ENCODE measurements at places on chromosomes 12 and 14.
A peak's percentile ranks its signal among the peaks of the same experiment; 100 is the strongest.

DNA sequence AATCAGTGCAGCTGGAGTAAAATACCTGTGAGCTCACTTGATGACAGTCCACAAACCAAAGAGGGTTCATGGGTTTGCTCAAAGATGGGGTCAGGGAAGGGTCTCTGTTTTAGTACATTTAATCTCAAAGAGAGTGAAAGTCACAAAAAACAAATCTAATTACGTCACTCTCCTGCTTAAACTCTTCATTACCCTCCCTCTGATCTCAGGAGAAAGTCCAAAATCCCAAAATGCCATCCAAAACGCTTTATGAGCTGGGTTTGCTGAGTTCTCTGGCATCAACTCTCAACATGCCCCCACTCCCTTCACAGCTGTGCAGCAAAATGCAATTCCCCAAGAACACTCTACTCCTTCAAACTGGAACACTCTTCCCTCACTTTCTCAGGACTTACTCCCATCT is 40.4 kb upstream of the LGR5 start:
- DNase-seq: no peak

GRCh38 chr12:14410177-14410576 is 44.7 kb downstream of the ATF7IP start:
- DNase-seq: no peak

DNA sequence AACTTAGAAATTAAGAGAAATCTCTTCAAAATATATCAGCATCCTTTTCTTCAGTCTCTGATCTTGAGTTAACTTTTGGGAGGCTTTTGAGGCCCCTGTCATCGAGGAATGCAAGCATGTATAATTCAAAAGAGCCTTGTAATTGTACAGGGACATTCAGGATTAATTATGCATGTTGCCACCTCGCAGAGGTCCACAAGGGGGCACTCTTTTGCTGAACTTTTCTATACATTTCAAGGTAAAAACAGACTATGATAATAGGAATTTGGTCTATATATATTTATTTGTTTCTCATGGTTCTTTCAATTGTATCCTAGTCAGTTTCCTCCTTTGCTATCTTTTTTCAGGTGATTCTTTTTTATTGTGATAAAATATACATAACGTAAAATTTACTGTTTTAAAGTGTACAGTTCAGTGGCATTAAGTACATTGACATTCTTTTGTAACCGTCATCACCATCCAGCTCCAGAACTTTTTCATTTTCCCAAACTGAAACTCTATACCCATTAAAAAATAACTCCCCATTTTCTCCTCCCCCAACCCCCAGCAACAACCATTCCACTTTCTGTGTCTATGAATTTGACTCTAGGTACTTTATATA is 47.0 kb upstream of the SLC2A13 start:
- peak; percentile 62 for DNase-seq

GRCh38 chr14:96627386-96627785 is 125.2 kb downstream of the PAPOLA start:
- DNase-seq: no peak

DNA sequence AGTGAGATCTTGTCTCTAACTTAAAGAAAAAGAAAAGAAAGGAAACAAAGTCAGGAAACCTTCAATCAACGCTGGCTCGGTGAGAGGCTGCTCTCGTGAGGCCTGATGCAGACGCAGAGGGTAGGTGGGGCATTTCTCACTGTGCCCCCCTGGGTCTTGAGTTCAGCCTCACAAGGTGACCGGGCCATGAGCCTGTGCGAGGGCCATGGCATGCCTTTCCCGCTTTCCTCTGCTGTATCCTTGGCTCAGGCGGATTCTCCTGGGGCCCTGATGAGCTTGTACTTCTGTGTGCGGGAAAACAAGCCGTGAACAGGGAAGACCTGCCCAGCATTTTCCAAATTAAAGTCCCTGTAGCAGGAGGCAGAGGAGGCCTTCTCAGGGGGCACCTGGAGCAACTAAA is 20.2 kb downstream of the ADGRD1 start:
- DNase-seq: no peak

GRCh38 chr12:45725631-45726602 is 3.6 kb upstream of the ARID2 start:
- peak; percentile 42 for DNase-seq

DNA sequence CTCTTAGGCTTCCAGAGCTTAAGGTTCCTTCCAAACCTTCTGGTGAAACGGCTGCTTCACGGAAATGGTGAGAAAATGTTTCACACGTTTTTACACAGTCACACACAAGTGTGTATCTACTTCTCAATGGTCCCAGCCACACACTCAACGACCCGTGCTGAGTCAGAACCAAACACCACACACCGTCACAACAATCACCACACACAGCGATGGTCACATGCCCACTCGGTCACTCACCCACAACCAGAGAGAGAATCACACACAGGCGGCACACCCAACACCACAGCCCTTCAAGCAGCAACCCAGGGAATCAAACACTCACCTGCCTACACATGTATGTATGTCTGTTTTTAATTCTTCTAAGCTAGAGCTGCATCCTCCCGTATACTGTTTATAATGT is 12.6 kb upstream of the PLEKHD1 start:
- DNase-seq: no peak

DNA sequence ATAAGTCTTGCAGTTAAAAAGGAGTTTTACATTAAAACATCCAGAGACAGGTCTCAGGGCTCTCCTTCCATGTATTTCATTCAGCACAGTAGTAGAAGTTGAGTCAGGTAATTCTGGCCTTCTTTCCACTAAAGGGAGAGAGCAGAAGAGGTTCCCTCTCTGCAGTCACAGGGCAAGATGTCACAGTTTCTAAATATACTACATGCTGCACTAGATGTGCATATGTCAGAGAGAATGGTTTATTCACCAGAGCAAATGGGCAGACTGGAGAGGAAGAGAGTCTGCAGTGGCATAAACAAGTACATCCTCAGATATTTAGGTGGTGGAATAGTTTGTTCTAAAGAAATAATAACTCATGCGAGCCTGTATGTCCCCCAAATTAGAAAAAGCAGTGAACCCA is 132.0 kb downstream of the KICS2 start:
- no peak for DNase-seq

DNA sequence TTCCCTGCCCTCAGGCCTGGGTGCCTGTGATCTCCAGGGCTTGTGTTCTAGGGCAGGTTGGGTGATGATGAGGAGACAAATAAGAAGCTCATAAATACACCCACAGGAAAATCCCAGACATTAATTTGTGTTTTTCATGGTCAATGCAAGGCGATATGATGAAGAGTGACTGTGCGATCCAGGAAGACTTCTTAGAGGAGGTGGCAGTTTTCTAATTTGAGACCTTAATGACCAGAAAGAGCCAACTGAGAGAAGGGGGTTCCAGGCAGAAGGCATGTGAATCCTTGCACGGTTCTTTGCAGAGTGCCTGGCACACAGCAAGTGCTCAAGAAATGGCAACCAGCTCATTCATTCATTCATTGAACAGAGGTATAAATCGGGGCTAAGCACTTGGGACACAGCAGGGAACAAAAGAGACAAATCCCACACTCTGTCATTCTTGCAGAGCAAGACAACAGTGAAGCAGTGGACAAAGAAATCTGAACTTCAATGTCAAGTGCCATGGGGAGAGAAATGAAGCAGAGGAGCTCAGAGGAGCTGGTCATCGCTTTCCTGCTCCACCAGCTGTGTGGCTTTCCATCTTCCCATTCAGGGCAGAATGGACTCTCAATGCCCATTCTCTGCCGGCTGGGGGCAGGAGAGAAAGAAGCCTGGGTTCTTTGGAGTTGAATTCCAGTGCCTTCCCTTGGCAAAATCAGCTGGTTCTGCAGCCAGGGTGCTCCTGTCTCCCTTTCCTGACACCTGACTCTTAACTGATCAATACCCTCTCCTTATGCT is 128.3 kb downstream of the AACS start:
- no peak for DNase-seq

- no peak for DNase-seq
Observed at GRCh38 chr12:5512601-5512970, 80.7 kb downstream of the NTF3 start.

DNA sequence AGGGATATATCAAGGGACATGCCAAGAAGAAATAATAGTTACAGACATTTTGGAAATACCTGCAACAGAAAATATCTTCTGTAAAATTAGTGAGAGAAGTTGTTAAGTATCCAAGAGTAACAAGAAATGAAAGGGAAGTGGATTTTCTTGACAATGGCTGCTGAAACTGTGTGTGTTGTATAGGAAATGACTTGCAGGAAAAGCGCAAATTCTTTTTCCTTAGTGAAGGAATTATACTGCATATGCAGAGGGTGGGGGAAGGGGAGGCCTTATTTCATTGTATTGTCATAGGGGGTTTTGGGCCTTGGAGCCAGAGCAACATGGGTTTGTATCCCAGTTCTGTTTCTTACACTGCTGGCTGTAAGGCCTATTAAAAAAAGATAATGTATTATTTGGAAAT is 84.4 kb upstream of the DDHD1 start:
- DNase-seq: no peak

- DNase-seq: no peak
Observed at GRCh38 chr12:127655691-127656090, 611.3 kb upstream of the TMEM132C start.

- DNase-seq: no peak
Observed at GRCh38 chr12:26062566-26062965, 62.3 kb downstream of the BHLHE41 start.

- no peak for DNase-seq
Observed at GRCh38 chr12:5268424-5269210, 163.3 kb upstream of the NTF3 start.

- no peak for DNase-seq
Observed at GRCh38 chr12:7118881-7119280, 9.8 kb downstream of the RBP5 start.

DNA sequence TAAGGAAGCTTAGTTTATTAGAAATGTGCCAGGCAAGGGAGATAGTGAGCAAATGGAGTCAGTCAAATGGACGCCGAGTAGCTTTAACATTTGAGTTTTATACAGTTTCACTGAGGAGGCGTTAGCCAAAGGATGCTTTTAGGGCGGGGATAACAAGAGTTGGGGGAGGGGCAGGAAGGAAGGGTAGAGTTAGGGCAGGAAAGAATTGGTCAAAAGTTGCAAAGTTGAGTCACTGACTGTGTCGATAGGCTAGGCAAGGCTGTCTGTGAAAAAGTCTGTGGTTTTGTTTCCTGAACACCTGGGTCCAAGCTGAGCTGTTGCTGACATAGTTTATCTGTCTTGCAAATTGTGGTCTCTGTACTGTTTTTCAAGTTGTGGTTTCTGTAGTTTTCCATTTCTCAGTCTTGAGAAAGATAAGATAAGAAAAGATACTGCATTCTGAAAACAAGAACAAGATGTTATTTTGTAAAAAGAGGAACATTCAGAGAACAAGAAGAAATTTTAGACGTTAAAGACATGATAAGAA is 62.6 kb upstream of the RESF1 start:
- peak; percentile 82 for DNase-seq

DNA sequence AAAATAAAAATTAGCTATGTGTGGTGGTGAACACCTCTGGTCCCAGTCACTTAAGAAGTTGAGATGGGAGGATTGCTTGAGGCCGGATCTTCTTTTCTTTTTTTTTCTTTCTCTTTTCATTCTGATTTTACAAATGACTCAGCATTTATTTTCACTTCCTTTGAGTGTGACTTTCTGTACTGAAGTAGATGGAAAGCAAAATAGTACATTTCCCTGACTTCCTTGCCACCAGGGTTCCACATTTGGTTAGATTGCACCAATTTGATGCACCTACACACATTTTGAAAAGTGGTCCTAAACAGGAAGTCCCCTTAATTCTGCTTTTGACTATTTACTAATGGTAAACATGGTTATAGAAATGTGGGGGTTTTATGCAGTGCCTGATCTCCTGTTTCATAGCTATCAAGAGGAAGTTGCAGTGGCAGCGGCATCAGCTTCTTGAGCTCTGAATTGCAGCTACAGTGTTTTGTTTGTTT is 13.0 kb upstream of the LEMD3 start:
- DNase-seq: no peak

DNA sequence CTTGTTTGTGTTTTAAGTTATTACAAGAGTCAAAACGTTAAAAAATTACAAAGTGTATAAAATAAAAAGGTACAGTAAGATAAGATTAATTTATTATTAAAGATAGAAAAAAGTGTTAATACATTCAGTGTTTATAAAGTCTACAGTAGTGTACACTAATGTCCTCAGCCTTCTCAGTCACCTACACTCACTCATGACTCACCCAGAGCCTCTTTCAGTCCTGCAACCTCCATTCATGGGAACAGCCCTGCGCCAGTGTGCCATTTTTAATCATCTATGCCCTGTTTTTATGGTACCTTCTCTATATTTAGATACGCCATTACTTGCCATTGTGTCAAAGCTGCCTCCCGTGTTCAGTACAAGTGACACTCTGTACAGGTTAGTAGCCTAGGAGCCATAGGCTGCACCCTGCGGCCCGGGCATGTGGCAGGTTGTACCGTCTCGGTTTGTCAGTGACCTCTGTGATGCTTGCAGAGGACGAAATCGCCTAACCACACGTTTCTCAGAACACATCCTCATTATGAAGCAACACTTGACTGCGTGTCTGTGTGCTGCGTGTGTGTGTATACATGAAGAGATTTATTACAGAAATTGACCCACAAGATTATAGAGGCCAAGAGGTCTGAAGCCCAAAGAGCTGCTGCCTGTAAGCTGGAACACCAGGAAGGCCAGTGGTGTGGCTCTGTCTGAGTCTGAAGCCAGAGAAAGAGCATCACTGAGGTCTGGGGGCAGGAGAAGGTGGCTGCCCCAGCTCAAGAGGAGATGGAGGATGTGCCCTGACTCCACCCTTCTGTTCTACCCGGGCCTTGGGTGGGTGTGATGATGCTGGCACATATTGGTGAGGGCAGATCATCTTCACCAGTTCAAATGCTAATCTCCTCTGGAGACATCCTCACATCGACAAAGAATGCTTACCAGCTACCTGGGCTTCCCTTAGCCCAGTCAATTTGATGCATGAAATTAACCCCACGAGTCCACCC is 116.6 kb upstream of the C14orf180 start:
- peak; percentile 23 for DNase-seq

DNA sequence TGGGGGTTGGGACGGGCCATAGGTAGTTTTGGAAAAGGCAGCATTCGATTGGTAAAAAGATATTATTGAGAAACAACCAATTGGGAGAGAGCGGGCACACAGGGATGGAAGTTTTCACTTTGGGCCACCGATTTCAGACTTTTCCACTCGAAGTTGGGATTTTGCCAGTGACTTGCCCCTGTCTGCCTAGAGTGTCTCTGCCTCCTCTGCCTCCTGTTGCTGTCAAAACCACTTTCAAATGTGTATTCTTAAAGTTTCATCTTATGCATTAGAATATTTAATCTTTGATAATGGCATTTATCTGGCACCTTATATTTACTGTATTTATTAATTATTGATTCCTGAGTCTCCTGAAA is 182.3 kb downstream of the FUT8 start:
- no peak for DNase-seq

- no peak for DNase-seq
Observed at GRCh38 chr12:63787306-63787705, 7.6 kb downstream of the RXYLT1 start.

DNA sequence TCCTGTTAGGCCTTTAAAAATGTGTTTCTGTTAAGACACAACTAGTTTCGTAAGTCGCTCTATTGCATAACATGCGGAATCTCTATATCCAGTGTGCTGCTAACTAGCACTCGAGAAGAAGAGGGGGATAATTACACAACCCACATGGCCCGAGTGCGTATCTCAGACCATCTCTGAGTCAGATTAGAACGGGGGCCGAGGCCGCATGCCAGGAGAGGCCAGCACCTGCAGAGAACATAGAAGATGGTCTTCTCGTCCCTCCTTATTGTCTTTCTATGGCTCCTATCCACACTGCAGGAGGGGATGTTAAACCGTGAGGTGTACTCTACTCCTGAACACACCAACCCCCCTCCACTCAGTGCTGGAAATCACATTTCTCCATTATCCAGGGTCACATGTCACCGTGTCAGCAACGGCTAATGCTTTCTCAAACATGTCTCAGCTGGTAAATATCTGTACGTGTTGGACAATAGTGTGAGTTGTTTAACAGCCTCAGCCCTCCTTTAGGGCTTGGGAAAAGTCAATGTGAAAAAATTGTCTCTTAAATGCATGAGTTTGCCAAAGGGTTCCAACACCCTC is 56.3 kb downstream of the CCDC88C start:
- no peak for DNase-seq
